ENCODE measurements at places on chromosomes 7 and 10.

- no peak for DNase-seq
Observed at GRCh38 chr10:86899132-86899531, 58.3 kb downstream of the MMRN2 start.

- DNase-seq = no peak
Observed at GRCh38 chr7:50565977-50566376, 772 bp upstream of the DDC start.

DNA sequence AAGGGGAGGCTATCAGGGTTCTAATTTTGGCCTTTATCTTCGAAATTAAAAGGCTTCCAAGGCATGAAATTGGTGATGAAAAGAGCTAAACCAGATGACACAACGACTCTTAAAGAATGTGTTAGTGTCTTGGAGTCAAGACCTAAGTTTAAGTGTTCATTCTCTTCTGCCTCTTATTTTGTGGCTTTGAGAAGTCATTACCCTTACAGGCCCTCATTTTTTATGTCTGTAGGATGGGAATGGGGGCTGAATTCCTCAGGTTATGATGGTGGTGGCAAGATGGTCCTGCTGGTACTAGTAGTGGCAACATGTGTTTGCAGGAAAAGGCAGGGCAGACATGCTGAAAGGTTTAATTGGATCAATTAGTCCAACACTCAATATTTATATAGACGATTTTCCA lies 15.4 kb downstream of the TAS2R60 start:
- no peak for DNase-seq

GRCh38 chr7:145088111-145088745 lies 252.4 kb upstream of the TPK1 start:
- no peak for DNase-seq

- DNase-seq = no peak
Observed at GRCh38 chr7:24151944-24152343, 132.0 kb upstream of the NPY start.

- DNase-seq = no peak
Observed at GRCh38 chr7:142508251-142508650, 241.0 kb upstream of the PRSS1 start.

DNA sequence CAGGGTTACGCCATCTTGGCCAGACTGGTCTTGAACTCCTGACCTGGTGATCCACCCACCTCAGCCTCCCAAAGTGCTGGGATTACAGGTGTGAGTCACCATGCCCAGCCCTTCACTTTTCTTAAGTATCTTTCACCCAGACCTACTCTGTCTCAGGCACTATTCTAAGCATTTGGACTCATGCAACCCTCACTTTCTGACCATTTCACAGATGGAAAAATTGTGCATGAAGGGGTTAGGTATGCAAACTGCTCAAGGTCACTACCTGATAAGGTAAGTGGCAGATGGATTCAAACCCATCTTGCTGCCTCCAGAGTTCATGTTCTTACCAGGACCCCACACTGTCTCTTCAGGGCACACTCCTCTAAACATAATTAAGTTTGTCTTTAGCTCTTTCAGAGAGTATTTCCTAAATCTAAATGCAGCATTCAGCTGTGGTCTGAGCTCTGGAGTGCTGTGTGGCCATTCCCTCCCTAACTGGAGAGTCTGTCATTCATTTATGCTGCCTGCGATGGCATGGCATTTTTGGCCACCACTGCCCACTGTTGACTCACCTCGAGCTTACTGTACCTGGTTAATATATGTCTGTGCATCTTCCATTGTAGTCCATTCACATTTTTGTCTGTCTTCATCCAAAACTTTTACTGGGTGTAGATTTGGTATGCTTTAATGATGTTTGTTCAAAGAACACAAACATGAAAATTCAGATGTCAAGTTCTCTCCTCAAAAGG lies 88.4 kb downstream of the CCDC71L start:
- DNase-seq = no peak

GRCh38 chr10:5644930-5645329 lies 21.5 kb downstream of the ASB13 start:
- DNase-seq = no peak

DNA sequence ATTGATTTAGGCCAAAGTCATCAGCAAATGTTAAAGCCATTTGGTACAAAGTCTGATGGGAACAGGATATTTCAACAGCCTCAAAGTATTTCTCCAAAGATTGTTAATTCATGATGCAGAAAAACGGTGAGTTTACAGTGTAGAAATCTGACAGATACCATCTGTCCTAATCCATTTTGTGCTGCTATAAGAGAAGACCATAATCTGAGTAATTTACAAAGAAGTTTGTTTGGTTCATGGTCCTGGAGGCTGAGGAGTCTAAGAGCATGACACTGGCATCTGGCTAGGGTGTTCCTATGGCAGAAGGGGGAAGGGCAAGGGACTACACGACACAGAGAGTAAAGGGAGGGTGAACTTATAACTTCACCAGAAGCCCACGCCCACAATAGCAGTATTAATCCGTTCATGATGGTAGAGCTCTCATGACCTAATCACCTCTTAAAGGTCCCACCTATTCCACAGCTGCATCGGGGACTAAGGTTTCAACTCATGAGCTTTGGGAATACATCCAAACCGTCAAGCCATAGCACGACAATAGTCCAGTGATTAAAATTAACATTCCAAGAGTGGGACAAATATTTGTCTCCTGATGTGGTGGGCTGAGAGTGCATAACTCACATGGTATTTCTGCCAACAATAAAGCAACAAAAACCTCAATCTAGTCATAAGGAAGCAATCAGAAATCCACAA lies 298.6 kb upstream of the AKR1E2 start:
- no peak for DNase-seq

DNA sequence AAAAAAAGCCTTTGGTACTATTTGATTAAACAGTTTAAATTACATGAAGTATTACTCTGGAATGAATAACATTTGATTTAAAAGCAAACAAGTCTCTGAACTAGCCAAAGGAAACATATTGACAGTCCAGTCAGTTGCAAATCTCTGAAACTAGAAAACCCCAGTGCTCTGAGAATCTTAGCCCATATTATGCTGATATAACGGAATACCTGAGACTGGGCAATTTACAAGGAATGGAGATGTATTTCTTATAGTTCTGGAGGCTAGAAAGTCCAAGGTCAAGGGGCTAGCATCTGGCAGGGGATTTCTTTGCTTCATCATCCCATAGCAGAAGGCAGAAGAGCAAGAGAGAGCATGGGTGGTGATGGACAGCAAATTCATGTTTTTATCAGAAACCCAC lies 21.7 kb upstream of the FKBP9 start:
- no peak for DNase-seq

DNA sequence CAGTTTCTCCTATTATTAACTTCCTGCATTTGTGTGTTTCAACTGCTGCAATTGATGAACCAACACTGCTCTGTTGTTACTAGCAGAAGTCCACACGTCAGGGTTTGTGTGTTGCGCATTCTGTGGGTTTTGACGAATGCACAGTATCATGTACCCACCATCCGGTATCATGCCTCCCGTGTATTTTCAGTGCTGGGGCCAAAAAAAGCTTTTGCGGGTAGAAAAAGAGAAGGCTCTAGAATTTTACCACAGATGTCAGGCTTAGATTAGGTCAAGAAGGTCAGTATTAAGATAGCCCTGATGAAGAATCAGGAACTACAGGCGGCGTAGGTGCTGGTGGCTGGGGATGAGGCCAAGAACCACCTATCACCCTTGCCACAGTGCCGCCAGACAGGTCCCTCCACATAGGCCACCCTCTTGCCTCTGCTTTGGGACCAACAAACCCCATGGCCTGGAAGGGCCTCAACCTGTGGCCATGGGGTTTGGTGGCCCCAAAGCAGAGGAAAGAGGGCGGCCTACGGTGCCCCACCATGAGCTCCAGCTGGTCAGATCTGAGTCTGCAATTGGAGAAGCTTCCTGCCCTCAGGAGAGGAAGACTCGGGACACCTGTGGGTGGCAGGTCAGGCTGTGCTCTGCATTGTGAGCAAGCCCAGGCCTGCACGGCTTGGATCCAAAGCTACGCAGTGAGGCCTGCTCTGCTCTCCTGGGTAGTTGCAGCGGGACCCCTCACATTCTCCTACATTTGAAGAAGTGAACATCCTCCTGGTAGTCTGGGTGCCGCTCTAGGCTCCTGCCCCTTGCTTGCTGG lies 71.9 kb downstream of the MKI67 start:
- DNase-seq = no peak

DNA sequence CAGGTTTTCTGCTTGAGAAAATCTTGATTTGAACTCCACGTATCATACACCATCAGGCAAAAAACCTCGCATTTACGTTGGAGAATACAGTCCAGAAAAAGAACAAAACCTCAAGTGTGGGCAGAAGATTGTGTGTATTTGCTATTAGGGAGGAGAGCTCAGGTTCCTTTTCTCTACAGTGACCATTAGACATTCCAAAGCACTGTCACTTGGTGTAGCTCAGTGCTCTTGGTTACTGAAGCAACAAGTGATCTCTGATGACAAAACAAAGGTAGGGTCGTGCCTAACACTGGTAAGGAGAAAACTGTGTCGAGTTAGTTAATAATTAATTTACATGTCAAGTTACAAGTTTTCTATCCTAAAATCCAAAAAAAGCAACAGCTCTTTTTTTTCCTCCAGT lies 72.6 kb downstream of the C1GALT1 start:
- no peak for DNase-seq

DNA sequence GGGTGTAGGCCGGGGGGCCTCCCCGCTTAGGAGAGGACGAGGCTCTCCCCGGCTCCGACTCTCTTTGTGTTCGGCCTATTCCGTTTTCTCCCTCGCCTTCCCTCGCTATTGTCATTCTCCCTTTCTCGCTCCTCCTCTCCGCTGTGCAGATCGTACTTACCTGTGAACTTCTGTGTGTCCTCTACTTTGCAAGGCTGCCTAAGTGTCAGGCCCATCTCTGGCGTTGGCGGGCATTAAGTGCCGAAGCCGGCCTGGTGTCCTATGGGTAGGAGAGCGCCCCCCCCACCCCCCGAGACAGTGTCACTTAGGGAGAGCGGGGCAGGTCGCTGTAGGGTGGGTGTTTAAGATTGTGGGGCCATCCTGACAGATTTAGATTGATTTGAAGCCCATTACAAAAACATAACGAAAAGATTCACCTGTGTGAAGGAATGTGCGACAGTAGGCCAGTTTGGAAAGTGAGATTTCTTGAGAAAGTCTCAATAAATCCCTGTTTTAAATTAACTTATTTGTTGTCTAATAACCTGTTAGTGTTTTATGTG lies 579 bp downstream of the RBM33 start:
- DNase-seq = no peak

DNA sequence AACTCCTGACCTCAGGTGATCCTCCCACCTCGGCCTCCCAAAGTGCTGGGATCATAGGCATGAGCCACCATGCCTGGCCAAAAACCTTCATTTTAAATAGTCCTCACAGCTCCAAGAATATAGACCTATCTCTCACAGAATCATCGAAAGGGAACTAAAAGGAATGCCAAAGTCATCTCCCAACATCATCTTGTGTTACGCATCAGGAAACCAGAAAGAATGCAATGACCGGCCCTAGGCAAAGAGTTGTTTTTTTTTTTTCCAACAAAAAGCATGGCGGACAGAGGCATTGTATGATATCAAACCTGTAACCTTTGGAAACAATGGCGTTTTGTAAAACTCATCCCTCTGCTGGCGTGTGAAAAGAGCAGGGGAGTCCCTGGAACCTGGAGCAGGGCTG lies 73.2 kb downstream of the FAM107B start:
- no peak for DNase-seq

DNA sequence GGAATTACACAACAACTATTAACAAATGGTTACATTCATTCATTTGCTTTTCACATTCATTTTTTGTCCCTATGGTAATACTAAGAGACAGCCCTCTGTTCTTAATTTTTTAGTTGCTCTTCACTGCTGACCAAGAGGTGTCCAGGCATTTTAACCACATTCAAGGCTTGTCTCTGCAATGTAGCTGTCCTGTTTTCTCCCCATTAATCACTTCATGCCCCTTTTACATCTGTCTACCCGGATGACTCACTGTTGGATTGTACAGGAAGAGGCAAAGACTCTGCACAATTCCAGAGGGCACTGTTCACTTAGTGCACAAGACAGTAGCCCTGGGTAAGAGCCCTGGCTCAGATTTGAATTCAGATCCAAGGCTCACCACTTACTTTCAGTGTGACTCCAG lies 168.5 kb downstream of the NOC3L start:
- DNase-seq = no peak

- DNase-seq = no peak
Observed at GRCh38 chr7:145831616-145832206, 284.9 kb upstream of the CNTNAP2 start.

Data from Panc1 (cell line).